ENCODE measurements at places on chromosomes 5 and 9.
A peak's percentile ranks its signal among the peaks of the same experiment; 100 is the strongest.

DNA sequence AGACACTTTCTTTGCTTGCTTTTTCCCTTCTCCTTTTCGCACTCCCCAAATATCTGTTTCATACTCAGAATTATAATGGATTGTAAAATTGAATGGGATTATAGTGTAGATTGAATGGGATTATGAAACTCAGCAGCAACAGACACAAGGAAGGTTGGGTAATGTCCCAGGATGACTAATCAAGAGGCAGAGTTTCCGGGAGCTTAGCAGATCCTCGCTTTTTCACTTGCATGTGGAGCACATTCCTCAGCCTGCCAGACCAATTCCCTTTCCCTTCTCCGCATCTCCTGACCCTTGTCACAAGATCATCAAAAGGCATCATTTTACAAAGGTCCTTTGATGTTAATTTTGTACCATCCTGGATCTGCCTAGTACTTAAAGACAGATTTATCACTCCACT lies 55.1 kb upstream of the SLC1A1 start:
- no peak for DNase-seq

- no peak for DNase-seq
Measured at GRCh38 chr5:179124273-179124852, 64.2 kb downstream of the ZNF354C start.

DNA sequence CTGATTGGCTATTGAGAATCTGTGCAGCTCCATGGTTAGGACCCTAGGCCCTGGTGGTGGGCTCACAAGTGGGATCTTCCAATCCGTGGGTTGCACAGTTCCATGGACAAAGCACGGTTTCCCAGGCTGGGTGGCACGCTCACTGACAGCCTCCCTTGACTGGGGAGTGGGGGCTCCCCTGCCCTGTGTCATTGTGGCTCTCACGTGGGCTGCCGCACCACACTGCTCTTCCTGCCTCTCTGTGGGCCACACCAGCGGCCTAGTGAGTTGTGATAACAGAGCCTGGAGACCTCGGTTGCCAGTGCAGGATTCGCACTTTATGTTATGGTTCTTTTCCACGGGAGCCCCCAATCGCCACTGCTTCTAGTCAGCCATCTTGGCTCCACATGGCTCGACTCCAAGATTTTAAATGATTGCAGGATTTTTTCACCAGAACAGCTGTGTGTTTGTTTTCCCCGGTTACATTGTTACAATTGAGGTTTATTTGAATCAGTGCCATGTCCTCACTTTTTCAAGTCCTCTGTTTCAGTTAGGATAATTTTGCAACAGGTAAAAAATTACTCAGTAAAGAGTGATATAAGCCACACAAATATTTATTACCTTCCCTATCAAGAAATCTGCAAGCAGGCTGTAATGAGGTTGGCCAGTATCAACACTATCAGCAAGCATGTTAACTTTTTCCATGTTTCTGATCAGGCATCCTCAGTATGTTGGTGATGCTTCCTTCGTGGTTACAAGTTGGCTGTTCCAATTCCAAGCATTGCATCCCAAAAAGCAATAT lies 253.8 kb downstream of the ZNF608 start:
- DNase-seq: no peak

- no peak for DNase-seq
Measured at GRCh38 chr5:109454731-109455505, 45.1 kb upstream of the PJA2 start.

- DNase-seq: no peak
Measured at GRCh38 chr5:106047341-106047740, 1623.4 kb downstream of the EFNA5 start.

DNA sequence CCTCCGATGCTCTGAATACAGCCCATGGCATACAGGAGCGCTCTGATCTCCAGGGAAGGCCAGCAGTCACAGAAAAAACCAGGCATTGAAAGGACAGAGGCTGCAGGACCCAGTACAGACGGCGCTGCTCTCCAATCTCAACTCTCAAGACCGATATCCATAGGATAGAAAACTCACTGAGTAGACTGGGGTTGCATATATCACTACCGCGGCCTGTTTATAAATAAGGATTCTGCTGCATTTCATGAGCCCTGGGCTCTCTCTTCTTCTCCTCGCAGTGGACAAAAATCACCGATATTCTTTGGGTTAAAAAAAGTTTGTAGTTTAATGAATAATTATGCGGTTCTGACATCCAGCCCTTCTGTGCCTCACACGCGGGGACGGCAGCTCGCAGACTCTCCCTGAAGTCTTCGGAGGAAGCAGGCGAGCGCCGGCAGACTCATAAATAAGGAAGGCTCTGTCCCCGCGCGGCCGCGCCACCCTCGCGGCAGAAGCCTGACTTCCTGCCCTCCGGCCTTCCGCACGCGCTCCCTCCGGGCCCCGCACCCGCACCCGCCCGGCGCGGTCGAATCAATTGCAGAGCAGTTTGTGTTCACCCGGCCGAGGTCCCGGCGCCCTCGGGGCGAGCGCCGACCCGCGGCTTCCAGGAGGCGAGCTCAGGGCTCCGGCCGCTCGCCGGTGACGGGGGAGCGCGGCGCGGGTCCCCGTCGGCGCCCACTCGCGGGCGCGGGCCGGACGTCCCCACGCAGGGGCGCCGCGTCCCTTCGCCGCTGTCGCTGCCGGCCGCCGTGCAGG lies at the start of gene FAM78A:
TSS of gene FAM78A (minus strand) at position 417 of the 795 bp plus-strand sequence. CDS start at position 86, 331 bp downstream.
- DNase-seq: peak; percentile 39

DNA sequence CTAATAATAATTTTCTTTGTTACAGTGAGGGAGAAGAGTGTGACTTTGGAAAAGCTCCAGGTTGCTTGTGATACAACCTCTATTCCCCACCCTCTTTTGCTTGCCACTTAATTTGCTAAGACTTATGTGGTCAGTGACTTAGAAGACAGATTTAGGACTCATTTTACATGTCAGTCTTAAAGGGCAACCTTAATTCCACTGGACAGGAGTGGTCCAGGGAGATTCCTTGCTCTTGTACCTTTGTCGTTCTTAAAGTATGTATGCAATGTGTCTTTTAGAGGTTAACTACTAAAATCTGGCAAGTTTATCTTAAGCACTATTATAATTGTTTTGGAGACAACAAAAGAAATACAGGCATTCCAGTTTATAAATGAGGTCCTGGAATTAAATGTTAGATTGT lies 20.0 kb downstream of the SLC30A5 start:
- DNase-seq: no peak

GRCh38 chr9:99601571-99602111 lies 220.0 kb upstream of the NR4A3 start:
- DNase-seq: no peak

GRCh38 chr9:132141948-132142594 lies 19.8 kb upstream of the NTNG2 start:
- no peak for DNase-seq

DNA sequence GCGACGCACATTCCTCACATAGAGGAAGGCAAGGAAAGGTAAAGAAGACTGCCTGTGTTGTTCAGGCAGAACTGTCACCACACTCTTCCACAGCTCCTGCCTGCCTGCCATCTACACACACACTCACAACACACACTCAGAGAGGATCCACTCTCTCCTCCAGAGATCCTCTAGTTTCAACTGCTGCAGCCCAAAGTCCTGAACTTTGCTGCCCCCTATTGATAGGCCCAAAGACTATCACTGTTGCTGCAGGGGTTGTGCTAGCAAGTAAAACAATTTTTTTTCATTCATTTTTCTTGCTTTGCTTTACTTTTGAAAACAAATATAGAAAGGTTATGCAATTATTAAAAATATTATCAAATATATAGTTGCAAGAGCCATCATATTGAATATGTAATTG lies 5.9 kb upstream of the CFAP90 start:
- peak; percentile 46 for DNase-seq

DNA sequence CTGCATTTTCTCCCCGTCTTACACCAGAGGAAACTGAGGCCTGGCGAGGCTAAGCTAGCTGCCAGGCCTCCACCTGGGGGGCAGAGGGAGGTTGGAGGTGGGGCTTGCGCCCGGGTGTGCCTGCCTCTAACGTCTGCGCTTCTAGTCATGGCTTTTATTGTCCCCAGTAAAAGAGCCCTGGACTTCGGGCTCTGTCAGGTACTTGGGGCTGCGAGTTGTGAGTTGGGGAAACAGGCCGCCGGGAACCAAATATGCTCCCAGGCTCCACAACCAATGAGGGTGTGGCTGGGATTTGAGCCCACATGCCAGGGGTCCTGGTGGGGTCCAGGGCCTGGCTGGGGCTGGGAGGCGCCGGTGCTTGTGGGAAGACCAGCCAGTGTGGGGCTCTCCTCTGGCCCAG lies 57.4 kb upstream of the NOTCH1 start:
- DNase-seq: no peak

- no peak for DNase-seq
Measured at GRCh38 chr5:168097876-168098653, 193.4 kb upstream of the WWC1 start.

GRCh38 chr5:160379511-160379910 lies 9.1 kb upstream of the C1QTNF2 start:
- no peak for DNase-seq

DNA sequence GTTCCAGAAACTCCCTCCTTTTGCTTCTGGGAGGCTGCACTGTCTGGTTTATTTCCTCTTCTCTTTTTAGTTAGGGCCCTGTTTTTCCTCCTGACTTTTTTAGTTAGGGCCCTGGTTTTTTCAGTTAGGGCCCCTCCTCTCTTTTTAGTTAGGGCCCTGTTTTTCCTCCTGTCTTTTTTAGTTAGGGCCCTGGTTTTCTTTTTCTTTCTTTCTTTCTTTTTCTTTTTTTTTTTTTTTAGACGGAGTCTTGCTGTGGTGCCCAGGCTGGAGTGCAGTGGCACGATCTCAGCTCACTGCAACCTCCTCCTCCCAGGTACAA lies 15.1 kb downstream of the GSN start:
- no peak for DNase-seq

DNA sequence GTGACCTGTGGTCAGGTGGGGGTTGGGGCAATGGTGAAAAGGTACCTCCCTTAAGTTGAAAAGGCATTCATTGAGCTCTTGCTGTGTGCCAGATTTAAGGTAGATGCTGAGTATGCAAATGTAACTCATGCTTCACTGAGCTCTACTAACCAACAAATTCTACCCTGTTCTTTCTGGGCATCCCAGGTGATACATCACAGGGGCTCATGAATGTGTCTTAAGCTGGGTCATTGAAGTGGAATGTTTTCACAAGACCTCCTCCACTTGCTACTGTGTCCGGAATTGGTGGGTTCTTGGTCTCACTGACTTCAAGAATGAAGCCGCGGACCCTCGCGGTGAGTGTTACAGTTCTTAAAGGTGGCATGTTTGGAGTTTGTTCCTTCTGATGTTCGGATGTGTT lies 362.8 kb upstream of the ZNF462 start:
- DNase-seq: no peak

DNA sequence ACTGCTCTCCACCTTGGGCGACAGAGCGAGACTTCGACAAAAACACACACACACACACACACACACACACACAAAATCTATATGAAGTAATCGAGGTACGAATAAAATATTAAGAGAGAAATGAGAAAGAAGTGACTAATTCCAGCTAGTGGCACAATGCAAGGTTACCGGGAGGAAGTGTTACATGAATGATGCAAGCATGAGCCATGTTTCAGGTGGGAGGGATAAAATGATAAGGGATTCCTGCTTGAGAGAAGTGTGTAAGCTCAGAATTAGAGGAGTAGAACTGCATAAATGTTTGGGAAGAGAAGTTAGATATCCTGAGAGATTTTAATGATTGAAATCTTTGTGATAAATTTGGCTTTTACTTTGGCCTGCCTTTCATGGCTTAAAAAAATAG lies 18.8 kb downstream of the HAPLN1 start:
- no peak for DNase-seq

GRCh38 chr9:87954230-87954629 lies 20.1 kb downstream of the CDK20 start:
- DNase-seq: no peak

DNA sequence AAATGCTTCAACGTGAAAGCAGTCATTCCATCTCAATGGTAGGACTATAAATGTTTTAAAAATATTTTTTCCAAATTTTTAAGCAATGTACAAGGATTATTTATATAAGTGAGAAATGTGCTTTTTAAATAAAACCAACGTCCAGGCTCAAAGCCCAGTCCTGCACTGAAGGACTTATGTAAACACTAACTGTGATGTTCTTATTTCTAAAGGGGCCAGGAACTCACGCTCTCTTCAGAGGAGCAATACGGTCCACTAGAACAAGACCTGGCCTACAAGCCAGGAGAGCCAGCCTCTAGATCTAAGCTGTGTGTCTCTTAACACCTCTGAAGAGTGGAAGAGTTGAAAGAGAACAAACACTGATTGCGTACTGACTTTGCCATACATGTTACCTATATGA lies 12.1 kb downstream of the TTLL11 start:
- DNase-seq: no peak

- DNase-seq: no peak
Measured at GRCh38 chr5:14730466-14730865, 65.9 kb downstream of the OTULIN start.

GRCh38 chr5:154164249-154164581 lies 26.3 kb upstream of the GALNT10 start:
- no peak for DNase-seq

GRCh38 chr5:180334176-180334575 lies 19.0 kb downstream of the GFPT2 start:
- DNase-seq: no peak

GRCh38 chr5:11252075-11252474 lies 491.0 kb upstream of the DAP start:
- no peak for DNase-seq

GRCh38 chr9:108444400-108445358 lies 411.1 kb downstream of the ACTL7B start:
- DNase-seq: no peak

GRCh38 chr5:137075163-137075970 lies 423.8 kb downstream of the SPOCK1 start:
- no peak for DNase-seq

GRCh38 chr5:39106322-39106721 lies 32.1 kb upstream of the RICTOR start:
- no peak for DNase-seq

DNA sequence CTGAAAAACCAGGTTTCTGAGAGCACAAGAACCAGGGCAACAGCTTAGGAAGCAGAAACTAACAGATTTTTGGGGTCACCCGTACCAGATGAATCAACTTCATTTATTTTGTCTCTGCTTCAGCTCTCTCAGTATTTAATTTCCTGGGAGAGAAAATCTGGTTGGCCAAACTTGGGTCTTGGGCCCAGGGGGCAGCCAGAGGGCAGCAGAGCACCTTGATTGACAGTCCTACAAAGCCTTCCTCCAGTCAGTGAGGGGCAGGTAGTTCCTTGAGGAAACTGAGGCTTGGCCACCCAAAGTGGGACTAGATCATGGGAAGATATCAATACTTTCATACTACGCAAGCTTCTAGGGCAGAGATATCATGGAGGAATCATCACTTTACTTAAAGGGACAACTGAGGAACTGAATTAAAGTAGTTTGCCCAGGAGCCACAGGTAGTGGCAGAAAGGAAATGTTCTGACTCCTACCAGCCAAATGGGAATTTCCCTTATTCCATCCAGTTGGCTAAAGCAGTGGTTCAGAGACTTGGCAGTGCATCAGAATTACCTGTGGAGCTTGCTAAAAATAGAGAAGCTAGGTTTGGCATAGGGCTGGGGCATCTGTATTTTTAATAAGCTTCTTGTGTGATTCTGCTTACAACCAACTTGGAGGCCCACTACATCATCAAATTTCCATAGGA lies 21.5 kb upstream of the ARHGAP26 start:
- peak; percentile 53 for DNase-seq
